BE2C (cell line): ENCODE measurements at places on chromosomes 13 and 19.

- DNase-seq, result no peak
Measured at GRCh38 chr13:27354379-27354778, 70.0 kb upstream of the GTF3A start.

DNA sequence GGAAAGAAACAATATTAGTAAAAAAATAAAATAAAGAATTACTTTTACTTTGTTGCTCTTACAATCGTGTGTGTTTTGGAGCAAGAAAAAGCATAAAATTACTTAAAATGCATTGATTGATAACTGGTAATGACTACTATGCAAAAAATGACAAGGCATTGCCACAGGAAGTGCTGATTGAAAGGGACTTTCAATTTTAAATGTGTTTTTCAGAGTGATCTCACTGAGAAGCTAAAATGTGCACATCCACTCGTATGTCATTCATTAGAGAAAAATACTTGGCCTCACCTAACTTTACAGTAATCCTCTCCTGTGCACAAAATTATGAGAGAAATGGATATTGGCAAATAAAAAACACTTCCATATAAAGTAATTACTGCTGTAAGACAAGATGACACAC lies 934.9 kb downstream of the SLITRK6 start:
- no peak for DNase-seq

GRCh38 chr13:112069061-112069844 lies 2.3 kb downstream of the SOX1 start:
- no peak for DNase-seq

DNA sequence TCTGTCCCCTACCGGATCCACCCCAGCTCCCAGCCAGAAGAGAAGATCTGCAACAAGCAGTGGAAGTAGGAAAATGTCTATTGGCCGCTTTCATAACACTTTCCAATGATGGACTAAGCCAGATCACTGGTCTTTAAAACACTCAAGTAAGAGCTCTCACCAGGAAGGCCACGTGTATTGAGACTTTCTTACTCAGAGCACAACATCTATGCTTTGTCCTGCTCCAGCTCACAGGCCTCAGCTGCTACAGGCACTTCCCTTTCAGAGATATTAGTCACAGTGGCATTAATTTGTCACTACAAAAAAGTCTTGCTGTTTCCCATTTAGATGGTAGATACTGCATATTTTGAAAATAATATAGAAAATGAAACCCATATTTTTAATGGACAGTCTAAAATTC lies 164.2 kb downstream of the ABCC4 start:
- DNase-seq, result no peak

DNA sequence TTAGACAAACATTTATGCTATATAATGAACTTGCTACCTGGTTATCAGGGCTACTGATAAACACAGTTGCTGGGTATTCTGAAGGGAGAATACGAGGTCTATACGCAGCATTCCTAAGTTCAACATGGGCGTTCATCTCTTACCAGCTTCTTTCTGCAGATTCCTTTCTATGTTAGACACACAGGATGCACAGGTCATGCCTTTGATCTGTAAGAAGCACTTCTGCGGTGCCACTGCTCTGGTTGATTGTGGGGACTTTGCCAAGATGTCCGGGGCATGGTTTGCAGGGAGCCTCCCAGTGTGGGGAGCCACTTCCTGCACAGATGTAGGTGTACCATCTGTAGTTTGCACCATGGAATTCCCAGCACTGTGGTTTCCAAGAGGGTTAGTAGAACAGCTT lies 40.9 kb downstream of the ATP7B start:
- no peak for DNase-seq

- no peak for DNase-seq
Measured at GRCh38 chr19:41637484-41637883, 10.6 kb upstream of the CEACAM4 start.

DNA sequence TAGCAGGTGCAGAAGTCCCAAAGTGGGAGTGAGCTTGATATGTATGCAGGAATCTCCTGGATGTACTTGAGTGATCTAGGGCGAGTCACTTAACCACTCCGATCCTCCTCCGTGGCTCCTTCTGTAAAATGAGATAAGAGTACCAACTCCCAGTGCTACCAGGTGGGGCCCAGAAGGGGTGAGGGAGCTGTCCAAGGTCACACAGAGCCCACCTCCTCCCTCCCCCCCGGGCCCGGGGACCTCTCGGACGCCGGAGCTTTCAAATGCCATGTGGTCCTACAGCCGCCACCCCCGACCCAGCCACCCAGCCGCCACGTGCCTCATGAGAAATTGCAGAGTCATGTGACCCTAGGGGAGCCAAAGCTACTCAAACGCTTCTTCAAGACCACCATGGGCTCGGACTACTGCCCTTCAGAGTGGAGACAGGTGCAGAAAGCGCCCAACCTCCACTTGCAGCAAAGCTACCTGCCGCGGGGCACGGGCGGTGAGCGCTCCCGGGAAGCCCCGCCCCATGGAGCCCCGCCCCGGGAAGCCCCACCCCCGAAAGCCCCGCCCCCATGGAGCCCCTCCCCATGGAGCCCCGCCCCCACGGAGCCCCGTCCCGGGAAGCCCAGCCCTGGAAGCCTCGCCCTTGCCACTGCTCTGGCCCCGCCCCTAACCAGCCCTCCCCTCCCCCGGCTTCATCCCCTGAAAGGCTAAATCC lies 10.1 kb upstream of the ZNF358 start:
- DNase-seq, result no peak

GRCh38 chr19:49243129-49243528 lies 81.9 kb downstream of the SLC6A16 start:
- DNase-seq, result no peak

DNA sequence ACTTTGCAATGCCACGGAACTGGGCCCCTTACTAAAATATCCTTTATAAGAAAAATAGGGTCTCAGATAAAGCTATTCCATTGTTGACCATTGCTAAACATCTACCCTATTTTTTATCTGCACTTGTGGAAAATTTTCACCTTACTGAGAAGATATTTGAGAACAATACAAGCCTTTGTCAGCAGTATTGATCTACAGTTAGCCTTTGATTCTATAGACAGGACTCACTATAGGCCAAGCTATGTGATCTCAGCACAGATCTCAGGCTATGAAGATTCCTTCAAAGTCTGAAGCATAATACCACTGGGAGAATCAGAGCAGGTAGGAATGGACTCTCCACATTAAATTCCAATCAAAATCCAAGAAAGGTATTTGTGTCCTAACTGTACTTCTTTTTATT lies 1099.7 kb downstream of the DIAPH3 start:
- DNase-seq, result no peak

GRCh38 chr19:6963937-6964336 lies 57.3 kb downstream of the MBD3L2B start:
- DNase-seq, result peak; percentile 24

DNA sequence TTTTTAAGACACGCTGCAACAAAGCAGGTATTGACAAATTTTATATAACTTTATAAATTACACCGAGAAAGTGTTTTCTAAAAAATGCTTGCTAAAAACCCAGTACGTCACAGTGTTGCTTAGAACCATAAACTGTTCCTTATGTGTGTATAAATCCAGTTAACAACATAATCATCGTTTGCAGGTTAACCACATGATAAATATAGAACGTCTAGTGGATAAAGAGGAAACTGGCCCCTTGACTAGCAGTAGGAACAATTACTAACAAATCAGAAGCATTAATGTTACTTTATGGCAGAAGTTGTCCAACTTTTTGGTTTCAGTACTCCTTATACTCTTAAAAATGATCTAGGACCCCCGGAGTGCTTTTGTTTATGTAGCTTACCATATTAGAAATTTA lies 1.2 kb downstream of the BRCA2 start:
- no peak for DNase-seq

DNA sequence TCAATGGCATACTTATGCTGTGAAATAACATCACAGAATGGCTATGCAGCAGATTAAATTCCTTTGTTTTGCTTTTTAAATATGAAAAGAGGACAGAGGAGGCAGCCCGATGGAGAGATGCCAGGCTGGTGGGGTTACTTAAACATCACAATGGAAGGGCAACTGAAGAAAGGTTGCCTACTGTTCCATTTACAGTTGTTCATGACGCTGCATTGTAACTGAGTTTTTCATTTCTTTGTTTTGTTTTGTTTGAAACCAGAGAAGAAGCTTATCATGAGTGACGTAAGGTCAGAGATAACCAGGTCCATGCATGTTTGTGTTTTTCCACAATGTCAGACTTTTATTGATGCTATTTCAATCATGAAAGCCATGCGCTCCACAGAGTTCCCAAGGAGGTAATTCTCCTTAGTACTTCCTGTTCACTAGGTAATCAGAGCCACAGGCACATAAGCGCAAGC lies 273.8 kb downstream of the LHFPL6 start:
- no peak for DNase-seq

GRCh38 chr19:1384478-1385110 lies 887 bp downstream of the NDUFS7 start:
- no peak for DNase-seq

DNA sequence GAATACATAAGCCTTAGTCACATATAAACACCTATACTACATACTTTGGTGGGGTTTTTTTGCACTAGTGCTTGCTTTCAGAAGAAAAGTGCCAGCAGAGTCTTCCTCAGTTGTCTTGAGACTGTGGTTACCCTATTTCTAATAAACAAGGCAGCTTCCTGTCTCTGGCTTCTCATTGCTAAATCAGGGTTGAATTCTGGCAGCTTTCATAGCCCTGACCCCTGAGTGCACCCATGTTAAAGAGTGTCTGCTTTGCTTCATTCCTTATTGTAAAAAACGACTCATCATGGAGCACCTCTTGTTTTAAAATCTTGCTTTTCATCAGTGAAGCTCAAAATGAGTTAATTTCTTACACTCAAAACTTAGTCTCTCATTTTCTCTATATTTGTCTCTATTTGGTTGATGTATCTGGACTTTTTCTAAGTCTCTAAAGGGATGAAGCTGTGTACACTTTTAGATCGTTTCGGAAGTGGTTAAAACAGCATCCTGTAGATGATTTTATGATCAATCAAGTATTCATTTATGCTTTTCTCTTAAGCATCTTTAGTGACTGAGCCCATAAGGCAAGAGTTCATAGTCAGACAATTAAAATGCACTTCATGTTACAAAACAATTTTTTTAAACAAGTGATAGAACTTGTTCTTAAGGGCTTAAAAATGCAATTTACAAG lies 72.1 kb downstream of the KLF12 start:
- no peak for DNase-seq

DNA sequence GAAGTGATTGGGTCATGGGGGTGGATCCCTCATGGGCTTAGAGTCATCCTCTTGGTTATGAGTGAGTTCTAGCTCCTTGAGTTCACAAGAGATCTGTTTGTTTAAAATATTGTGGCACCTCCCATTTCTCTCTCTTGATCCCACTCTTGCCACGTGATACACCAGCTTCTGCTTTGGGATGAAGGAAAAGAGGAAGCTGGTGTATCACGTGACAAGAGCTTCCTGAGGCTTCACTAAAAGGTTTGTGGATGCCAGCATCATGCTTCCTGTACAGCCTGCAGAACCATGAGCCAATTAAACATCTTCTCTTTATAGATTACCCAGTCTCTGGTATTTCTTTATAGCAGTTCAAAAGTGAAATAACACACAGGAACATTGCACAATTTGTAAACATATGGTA lies 352.5 kb upstream of the ATXN8OS start:
- DNase-seq, result no peak

GRCh38 chr13:106774621-106775020 lies 206.7 kb upstream of the ARGLU1 start:
- no peak for DNase-seq

GRCh38 chr13:31012655-31013024 lies 80.2 kb downstream of the TEX26 start:
- DNase-seq, result no peak

- DNase-seq, result peak; percentile 34
Measured at GRCh38 chr19:3374369-3375112, 8.2 kb downstream of the NFIC start.
